ENCODE measurements at places on chromosomes 2 and 18. TPM values are rescaled to one million over a fixed set of nuclear protein-coding genes. Genes with fewer than 3 reads are reported as not detected.

- no peak for DNase-seq
Measured at GRCh38 chr2:68667371-68667770, 24.0 kb downstream of the PROKR1 start.

DNA sequence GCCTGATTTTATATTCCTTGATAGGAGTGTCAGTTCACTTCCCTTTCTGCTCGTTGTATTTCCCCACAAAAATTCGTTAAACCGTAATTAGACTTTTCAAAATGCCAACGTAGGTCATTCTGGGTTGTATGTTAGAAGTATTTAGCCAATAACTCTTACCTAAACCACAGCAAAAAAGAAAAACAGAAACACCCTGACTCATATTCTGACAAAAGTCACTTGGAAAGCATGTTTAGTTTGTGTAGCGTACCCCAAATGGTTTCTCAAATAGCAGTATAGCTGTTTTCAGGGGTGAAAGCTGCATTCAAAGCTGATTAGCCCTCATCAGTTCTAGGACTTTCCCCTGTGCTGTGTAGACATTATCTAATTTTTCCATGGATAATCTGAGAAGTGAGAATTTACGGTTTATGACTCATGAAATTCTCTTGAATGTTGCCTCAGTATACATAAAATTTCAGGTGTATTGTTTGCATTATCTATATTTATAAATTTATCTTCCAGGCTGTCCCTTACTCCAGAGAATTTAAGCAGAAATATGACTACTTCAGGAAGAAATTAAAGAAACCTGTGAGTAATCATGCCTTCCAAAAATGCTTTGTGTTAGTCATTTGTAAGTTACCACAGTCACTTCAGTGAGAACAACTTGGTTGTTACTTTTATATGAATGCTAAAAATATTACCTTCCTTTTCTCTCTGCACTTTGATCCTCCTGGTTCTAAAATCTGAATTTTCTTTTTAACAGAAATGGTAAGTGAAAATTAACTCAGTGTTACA lies 264.9 kb downstream of the ALPK2 start:
- DNase-seq = no peak

EML6 gene
- 0.41 TPM for total RNA-seq

ANKRD36C gene
- total RNA-seq = 38.4 TPM

UGT1A8 gene
- total RNA-seq = not detected

GRCh38 chr2:189516546-189516945 lies 64.0 kb downstream of the SLC40A1 start:
- no peak for DNase-seq

GRCh38 chr2:121177896-121178295 lies 107.1 kb downstream of the TFCP2L1 start:
- no peak for DNase-seq

RIT2 gene
- total RNA-seq = not detected

- no peak for DNase-seq
Measured at GRCh38 chr2:32746669-32747068, 118.8 kb downstream of the TTC27 start.

CFAP210 gene
- not detected for total RNA-seq

SP3 gene
- 65.4 TPM for total RNA-seq

DNA sequence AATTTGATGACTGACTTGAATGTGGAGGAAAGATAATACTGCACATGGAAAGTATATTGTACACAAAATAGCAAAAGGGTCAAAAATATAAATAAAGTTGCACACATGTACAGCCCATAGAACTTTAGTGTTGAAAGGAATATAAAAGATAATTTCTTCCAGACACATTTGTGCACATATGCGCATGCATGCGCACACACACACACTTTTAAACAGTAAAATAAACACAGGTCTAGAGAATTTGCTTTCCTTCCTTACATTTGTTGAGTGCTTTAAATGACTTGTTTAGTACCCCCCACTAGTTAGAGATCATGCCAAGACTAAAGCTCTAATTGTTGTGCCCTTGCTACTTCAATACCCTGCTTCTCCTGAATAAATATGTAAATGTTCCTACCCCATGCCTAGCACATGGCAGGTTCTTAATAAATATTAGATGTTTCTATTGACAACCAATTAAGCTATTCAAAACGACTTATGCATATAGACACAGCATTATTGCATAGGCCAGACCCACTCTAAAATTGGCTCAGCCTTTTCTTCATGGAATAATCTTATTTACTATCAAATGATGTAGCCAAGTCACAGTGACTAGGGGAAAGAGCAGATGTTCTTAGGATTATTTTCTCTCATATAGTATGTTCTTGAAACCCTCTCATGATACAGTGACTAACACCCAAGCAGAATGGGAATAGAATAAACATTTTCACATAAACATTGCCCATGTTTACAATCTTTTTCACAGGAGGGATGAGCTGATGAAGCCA lies 165.5 kb upstream of the ACVR2A start:
- DNase-seq = no peak

ABCG5 gene
- total RNA-seq = not detected

FBXO36 gene
- 1.9 TPM for total RNA-seq

GRCh38 chr2:28247734-28248133 lies 144.9 kb upstream of the FOSL2 start:
- no peak for DNase-seq

GRCh38 chr2:12141618-12142258 lies 395.3 kb downstream of the LPIN1 start:
- no peak for DNase-seq

GAREM1 gene
- total RNA-seq = 0.82 TPM

DNA sequence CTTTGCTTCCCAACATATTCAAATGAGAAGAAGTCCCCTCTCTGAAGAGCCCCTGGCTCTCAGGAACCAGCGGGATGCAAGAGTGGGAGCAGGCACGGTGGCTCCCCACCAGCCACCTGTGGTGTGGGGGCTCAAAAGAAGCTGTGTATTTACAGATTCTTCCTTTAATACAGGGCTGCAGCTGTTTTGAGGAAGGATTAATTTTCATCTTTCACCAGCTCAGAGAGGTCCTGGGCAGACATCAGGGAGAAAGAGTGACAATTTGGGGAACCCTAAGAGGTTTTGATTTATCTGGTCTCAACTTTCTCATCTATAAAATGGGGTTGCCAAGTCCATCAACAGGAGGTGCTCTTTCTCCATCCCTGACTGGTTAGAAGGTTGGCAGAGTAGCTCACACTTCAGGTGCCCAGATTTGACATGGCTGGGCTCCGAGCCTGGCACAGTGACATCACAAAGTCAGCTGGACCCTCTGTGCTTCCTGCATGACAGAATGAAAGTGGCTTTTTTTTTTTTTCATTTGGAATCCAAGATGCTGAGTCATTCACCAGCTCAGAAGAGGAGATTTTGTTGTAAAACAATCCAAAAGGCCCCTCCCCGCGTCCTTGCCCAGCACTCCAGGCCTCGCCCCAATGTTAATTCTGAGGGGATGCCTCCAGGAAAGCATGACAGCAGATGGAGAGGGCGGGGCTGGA lies 15.5 kb upstream of the SIX2 start:
- DNase-seq = peak; percentile 62

Data from glomerular endothelial cell (primary cell).